ENCODE measurements at places on chromosomes 5 and 9.

DNA sequence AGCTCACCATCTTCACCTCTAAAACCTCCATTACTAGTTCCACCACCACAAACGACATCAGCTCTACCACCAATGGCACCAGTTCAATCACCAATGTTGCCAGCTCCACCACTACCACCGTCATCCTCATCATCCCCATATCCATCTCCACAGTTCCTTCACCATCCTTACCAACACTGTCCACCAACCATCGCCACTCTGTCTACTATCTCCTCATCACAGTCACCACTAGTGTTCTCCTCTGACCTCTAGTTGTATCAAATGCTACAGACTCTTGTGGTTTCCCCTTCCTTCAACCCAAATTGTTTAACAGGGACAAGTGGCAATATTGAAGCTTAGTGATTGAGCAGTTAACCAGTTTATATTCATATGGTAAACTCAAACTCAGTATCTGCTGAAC is 182.6 kb downstream of the CAAP1 start:
- no peak for DNase-seq

DNA sequence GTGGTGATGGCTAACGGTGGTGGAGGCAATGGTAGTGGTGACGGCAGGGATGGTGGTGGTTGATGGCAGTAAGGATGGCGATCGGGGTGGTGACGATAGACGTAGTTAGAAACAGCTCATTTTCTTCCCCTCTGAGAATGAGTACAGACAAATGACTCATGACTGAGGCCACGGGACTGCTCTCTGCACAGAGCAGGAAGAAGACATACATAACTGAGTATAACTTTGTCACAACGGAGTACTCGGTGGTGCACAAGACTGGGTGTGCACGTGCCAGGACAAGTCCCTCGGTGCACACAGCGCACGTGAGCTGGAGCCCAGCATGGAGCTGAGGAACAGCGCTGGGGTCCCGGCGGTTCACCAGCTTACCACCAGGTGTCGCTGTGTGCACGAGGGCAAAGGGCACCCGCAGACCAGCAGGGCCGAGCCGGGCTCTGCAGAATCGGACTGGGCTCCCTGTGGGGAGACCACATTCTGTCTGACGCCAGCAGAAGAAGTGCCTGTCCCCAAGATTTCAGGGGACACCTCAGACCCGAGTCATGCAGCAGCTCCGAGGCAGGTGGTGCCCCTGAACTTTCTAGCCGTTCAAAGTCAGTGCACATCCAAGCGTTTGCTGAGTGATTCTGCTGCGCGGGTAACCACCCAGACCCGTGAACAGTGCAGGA is 188.6 kb downstream of the FSTL4 start:
- peak; percentile 13 for DNase-seq

GRCh38 chr5:132238901-132239500 is 11.3 kb upstream of the P4HA2 start:
- no peak for DNase-seq

- no peak for DNase-seq
Observed at GRCh38 chr5:167207081-167207480, 1084.4 kb upstream of the WWC1 start.

DNA sequence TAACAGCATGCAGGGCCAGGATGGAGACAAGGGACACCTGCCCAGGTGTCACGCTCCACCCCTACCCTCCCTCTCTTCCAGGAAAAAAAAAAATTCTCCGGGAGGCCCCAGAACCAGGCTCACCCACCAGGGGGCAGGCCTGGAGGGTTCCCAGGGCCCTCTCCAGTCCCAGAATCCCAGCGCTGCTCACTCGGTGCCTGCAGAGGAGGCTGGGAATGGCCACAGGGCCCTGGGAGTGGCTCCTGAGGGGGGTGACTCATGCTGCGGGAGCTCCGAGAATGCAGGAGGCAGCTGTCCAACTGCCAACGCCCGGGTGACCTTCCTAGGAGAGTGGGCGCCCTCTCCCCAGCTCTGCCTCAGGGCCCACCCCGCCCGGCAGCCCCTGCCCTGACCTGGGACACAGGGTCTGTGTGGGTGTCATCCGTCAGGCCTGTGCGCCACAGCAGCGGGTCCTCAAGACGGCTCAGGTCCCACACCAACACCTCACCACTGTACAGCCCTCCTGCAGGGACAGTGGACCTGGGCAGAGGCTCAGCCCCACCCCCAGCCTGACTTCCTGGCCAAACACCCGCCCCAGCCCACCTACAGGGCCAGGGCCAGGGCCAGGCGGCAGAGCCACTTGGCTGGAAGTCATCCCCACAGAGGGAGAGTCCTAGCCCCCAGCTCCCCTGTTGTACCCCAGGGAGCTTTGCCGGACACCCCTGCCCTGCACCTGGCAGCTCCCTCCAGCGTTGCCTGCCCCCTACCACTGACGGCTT is 21.2 kb downstream of the DYNC2I2 start:
- DNase-seq = no peak

DNA sequence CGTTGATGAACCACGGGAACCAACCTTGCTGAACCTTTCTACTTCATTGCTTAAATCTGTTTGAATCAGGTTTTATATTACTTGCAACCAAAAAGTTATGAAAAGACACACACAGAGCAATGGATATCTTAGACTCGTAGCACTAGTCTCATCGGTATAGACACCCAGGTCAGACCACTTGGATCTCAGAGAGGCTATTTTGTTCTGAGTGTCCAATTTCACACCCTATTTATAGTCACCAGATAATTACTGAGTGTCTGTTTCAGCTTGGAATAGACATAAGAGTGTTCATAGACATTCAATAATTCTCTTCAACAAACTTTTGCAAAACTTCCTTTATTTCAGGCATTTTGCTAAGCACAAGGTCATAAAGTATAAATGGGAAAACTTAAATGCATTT is 145.4 kb upstream of the EGFLAM start:
- DNase-seq = no peak

GRCh38 chr5:120604884-120605283 is 140.8 kb downstream of the PRR16 start:
- DNase-seq = no peak

- DNase-seq = no peak
Observed at GRCh38 chr9:124442379-124442778, 7.9 kb upstream of the ADGRD2 start.

DNA sequence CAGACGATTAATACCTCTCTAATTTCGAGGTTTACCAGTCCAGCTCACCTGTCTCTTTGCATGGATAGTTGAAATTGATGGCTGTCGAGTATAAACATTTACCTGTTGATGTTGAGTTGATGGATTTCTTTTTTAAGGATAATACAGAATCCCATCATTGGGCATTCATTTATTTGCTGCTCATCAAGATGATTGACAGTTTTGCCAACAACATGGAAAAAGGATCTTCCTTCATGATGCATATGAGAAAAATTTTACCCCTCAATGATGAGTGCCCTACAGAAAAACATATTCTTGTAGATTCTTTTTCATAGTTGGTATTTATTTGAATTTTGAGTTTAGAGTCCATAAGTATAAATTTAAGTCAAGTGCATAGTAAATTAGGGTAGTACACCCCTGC is 59.2 kb downstream of the ZCCHC7 start:
- no peak for DNase-seq

GRCh38 chr5:174553556-174553955 is 170.8 kb upstream of the MSX2 start:
- no peak for DNase-seq

GRCh38 chr5:125411071-125411743 is 664.8 kb upstream of the ZNF608 start:
- no peak for DNase-seq

DNA sequence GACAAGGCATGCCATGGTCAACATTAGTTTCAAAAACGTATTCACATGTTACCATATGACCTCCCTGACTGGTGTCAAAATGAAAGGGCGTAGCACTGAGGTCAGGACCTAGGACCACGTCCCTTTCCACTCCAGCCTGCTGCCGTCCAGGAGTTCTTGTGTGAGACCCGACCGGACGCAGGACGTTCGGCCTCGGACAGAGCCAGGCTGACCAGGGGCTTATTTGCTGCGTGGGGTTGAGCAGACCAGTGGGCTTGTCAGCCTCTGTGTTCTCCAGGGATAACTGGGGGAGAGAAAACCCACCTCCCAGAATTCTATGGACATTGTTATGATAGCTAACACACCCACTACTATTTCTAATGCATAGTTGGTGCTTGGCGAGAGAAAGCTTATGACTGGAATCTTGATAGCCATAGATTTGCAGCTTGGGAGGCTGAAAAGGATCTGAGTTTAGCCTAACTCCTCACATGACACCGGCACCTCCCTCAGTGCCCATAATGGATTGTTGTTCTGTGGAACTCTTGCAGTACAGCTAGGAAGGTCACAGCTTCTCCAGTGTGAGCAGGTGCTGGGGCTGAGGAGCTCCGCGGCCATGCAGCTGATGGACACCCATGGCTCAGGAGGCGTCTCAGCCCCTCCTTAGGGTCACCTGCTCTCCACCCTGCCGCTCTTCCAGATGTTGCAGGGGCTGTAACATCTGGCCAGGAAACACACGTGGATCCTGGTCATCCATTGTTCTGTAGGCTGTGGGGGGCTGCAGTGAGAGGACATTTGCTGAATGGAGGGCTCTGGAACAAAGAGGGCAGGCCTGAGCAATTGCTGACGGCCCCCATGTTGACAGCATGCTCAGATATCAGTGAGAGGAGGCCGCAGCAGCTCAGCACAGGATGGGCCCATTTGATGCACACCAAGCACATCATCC is 368.4 kb downstream of the IRX2 start:
- no peak for DNase-seq

GRCh38 chr5:179967489-179967888 is 59.8 kb upstream of the TBC1D9B start:
- no peak for DNase-seq

DNA sequence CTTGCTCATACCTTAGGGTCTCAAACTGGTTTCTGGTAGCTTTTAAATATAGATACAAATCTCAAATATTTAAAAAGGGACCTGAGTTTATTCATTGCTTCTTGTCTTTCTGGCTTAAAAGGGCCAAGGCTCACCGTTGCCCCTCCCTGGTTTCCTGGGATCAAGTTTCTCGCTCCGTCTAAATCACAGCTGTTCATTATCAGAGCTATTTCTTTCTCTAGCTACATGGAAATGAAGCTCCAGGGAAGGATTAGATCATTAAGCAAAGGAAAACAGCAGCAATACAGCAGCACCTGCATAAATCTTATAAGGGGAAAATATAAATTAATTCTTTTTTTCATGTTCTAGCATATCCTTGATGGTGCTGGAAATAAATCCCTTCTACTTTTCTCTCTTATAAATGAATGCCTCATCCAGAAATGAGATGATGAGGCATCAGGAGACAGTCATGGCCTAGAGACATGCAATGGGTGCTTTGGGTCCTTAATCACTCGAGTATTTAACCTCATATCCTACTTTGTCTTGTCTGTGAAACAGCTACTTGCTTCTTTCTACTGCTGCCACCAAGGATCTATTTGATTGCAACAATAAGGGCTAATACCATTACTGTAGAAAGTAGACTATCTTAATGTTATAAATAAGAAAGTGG is 320.1 kb downstream of the TRPM3 start:
- no peak for DNase-seq

GRCh38 chr9:93126151-93126781 is 7.8 kb downstream of the NINJ1 start:
- no peak for DNase-seq

DNA sequence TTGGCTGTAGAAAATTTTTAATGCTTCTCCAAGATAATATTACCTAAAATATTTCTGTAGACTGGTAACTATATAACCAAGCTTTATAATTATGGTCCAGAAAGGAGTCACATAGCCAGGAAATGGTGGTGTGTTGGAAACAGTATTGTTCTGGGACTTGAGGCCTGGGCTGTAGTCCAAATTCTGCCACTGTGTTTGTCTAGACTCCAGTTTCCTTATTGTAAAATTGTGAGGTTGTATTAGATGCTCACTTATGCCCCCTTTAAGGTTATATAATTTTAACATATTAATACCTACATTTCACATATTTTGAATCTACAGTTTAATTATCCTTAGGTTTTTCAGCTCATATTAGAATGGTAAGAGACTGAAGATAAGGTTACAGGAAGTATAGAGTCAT is 42.4 kb downstream of the STX17 start:
- no peak for DNase-seq

DNA sequence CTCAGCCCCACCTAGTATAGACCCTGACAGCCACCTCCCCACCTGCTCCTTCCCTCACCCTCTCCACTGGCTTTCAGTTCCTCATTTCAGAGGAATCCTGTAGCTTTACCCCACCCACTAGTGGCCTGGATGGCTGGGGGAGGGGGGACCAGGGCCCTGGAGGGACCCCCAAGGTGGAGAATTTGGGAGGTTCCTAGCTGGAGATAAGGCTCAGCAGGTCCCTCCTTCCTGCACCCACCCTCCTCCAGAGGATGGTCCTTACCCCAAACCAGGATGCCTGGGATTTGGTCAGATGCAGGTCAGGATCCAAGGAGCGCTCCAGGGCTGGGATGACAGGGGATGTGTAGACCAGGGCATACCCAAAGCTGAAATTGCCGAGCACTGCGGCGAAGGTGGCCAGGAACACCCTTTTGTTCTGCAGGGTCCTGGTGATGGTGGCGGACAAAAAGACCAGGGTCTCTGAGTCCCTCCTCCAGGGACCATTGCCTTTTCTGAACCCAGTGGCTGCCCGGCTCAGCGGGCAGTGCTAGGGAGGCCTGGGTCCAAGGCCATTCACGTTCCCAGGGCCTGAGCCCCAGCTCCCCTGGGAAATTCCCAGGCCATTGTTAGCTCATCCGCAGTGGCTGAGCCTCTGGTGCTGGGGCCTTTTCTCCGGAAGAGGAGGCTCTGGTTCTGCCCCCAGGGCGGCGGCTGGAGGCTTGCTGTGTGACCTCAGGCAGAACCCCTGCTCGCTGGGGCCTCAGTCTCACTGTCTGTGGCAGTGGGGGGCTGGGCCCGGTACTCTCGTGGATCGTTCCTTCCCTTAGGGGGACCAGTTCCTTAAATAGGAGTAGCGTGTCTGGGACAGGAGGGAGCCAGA is 678 bp downstream of the SLC2A6 start:
- DNase-seq = no peak

- no peak for DNase-seq
Observed at GRCh38 chr9:78298046-78298765, 1.3 kb downstream of the PSAT1 start.

- no peak for DNase-seq
Observed at GRCh38 chr9:122819326-122819725, 9.1 kb downstream of the PDCL start.

GRCh38 chr9:113417370-113417769 is 6.8 kb downstream of the C9orf43 start:
- DNase-seq = peak; percentile 58

DNA sequence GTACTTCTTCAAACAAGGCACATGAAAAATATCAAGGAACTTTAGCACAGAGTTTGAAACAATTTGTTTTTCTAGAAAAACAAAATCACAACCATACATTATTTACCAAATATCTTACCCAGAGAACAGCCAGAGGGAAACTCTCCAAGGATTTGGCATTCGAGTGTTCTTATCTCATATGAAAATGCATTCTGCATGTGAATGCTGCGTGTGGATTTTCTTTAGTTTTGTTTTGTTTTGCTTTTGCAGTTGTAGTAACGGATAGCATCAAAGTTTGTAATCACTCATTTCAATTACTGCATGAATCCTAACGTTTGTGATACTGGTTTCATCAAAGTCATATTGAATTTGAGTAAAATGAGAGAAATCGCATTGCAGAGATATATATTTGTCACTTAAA is 28.0 kb downstream of the ADAMTSL1 start:
- no peak for DNase-seq

All from HL-60 (cell line).